ENCODE measurements at places on chromosomes 2 and 18.

DNA sequence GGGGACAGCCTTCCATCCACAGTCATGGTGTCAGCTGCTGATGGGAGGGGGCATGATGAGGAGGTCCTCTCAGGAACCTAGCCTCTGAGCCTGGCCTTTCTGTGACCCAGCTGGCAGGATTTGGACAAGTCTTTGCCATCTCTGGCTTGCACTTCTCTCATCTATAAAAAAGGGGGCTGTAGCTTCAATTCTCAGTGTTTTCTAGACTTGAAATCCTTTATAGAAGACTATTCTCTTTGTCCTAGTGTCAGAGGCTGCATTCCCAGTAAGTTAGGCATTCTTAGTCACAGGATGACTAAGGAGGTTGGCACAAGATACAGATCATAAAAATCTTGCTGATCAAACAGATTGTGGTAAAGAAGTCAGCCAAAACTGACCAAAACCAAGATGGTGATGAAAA lies 958.5 kb downstream of the CNTNAP5 start:
- no peak for DNase-seq

- no peak for DNase-seq
Observed at GRCh38 chr2:149001496-149001895, 37.0 kb upstream of the LYPD6B start.

GRCh38 chr2:188495969-188496431 lies 204.3 kb downstream of the GULP1 start:
- DNase-seq, result no peak

- no peak for DNase-seq
Observed at GRCh38 chr2:212727751-212728150, 189.1 kb upstream of the ERBB4 start.

- DNase-seq, result no peak
Observed at GRCh38 chr2:216018709-216019108, 5.4 kb upstream of the MREG start.

DNA sequence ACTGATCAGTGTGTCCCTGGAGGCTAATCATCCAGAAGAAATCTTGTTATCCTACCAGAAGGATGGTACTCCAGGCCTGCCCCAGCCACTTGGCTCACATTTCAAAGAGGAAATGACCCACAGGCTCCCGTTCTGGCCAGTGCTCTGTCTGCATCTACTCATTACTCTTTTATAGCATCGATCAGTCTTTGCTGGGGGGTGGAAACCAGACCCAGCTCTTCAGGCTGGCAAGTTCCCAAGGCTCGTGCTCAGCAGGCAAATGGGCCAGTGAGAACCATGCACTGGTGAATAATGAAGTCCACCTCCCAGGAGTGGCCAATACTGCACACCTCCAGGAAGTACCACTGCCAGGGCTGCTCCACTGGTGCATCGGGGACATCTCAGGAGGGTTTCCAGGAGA lies 38.8 kb downstream of the DNER start:
- no peak for DNase-seq

DNA sequence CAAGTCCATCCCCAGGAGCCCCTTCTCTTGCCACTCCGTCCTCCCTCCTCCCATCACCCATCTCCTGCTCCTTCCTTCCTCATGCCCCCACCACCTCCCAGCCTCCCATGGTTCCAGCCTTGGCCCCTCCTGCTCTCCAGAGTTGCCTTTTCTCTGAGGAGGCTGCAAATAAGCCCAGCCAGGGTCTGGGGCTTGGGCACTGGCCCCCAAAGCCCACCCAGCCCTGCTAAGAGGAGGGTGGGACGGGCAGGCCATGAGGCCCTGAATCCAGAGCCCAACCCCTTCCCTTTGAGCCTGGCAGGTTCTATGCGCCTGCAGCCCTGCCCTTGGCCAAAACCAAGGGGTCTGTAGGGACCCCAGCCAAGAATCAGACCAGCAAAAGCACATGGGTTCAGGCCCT lies 71.6 kb downstream of the STPG4 start:
- DNase-seq, result no peak

- no peak for DNase-seq
Observed at GRCh38 chr2:147006736-147007141, 838.1 kb upstream of the ACVR2A start.

- DNase-seq, result no peak
Observed at GRCh38 chr2:171325886-171326585, 107.8 kb downstream of the METTL8 start.

DNA sequence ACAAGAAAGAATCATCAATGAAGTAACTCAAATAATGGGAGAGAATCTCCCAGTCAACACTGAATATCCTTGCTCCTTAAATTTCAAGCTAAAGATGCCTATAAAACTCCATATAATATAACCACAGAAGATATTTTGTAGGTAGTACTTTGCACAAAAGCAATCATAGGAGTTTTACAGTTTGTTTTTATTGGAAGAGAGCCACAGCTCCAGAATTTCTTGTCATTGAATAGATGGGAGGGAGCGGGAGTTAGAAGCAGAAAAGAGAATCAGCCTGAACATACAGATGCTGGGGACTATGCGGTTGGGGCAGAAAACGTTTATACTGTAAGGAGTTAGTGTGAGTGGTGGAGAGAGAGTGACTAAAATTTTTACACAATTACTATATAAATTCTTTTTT lies 18.3 kb upstream of the SMAD4 start:
- no peak for DNase-seq

- DNase-seq, result no peak
Observed at GRCh38 chr18:44128365-44128764, 552.3 kb upstream of the SETBP1 start.

DNA sequence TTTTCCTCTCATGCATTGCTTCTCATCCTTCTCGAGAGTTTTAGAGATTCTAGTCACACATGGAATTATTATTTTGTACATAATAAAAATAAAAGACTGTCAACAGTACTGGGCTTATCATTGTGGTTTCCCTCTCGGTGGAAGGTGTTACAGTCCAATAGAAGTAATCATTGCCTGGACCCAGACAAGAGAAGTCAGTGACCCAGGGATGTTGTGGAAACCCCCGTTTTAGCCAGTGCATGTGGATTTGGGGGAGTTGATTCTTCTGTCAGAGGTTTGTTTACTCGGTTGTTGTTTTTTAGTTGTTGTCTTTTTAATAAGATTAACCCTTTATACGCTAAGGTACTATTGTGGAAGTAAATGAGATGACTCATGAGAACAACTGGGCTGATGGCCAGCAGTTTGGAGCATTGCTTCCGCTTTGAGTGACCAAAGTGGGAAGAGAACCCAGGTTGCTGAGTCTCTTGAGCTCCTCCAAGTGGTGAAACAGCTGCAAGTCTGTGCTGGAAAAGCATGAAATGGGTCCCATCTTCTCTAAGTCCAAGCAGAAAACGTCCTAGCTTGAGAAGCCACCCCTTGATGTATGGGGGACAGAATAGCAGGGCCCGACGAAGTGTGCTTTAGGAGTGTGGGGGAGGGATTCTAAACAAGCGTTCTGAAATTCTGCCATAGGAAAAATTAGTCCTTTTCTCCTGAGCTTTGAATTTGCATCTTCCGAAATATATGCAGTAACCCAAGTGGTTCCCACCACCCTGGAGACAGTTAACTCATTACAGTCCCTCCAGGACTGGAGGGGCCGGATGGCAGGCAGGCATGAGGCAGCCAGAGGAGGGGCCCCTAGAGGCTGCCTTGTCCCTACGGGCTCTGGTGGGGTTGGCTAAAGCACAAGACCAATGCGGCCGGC lies 61.8 kb upstream of the GPR45 start:
- no peak for DNase-seq

GRCh38 chr2:239098288-239098970 lies 250.5 kb downstream of the TWIST2 start:
- no peak for DNase-seq

- DNase-seq, result no peak
Observed at GRCh38 chr2:79620679-79621078, 107.8 kb downstream of the CTNNA2 start.

All from stimulated activated CD4-positive, alpha-beta T cell treated with anti-CD3 and anti-CD28 coated beads, TNF-alpha, amount 100 ng/mL, for 24 hours (primary cell).